ENCODE measurements at places on chromosomes 3 and 15.

DNA sequence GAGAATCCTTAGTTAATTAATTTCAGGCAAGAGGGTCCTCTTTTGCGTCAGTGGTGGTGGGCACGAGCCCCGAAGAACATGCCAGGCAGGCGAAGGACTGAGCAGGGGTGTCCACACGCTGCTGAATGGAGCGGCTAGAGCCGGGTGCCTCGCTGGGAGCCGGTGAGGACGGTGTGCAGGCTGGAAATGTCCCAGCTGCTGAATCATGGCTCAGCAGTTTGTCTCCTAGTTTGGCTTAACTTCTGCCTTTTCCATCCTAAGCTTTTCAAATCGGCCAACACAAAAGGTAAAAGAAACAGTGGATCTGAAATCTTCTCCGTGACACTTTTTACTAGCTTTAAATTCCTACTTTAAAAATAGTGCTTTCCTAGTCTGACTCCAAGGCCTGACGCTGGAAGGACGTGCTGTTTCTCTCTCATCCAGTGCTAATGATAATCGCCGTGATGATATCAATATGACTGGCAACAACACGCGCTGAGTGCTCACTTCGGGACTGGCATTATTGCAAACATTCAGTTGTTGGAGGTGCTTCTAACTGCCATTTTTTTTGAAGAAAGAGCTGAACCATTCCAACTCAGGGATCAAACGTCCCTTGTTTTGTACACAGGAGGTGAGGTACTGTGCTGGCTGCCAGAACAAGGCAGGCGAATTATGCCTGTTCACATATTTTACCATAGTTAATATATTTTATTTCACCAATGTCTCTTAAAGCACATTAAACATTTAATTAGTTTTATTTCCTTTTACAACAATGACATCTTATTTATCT is 19.8 kb downstream of the PCSK6 start:
- DNase-seq = no peak

DNA sequence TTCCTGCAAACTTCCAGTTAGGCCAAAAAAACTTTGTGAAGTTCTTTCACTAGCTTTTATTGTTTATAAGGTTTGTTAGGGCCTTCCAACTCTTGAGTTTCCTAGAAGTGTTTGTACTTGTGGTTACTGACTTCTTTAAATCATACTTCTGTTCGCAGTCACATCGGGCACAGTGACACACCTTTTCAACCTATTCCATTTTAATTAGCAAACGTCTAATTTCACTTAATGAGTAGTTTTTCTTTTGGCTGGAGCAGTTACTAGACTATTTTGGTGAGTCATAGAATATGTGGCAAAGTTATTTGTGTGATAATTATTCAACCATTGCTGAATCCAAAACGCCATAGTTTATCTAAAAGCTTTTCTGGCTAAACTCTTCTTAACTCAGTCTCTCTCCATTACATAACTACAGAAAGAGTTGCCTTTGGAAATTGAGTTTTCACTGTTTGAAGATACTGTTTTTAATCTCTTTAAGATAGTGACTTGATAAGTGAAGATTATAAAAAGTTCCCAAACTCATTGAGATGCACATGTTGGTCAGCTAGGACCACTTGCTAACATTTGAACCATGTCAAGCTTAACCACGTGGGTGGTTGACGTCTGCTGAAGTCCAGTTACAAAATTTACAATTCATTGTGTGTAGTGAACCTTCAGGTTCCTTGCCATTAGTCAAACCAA is 21.5 kb downstream of the CNOT10 start:
- DNase-seq = no peak

DNA sequence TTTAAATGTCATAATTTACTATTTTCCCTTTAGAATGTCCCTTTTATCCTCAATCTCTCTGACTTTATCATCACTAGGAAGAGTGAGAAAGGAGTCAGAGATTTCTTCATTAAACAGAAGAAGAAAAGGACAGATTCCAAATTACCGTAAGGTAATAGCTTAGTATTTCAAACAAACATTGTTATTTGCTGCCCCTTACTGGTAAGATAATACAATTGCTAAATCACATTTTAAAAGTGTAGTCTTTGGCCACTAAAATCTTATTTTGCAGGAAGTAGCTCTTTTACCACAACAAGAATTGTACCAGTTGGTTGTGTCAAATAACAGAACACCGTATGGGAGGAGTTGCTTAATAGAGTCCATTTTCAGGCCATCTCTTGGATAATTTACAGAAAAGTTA is 53.7 kb downstream of the CGGBP1 start:
- DNase-seq = peak; percentile 3

DNA sequence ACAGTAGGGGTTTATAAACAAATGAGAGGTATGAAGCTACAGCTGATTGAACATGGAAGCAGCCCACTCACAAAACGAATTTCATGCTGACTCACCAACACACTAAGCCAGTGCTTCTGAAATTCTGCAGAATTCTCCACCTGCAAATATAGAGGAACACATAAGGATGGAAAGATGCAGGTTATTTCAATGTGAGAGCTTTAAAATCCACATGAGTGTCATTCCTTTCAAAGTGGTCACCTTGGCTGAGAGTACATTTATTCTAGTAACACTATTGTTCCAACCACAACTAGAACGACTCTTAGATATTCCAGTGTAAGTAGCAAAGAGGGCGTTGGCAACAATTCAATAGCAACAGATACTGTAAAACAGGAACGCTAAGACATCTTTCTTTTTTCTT is 189.9 kb upstream of the TSC22D2 start:
- peak; percentile 20 for DNase-seq

DNA sequence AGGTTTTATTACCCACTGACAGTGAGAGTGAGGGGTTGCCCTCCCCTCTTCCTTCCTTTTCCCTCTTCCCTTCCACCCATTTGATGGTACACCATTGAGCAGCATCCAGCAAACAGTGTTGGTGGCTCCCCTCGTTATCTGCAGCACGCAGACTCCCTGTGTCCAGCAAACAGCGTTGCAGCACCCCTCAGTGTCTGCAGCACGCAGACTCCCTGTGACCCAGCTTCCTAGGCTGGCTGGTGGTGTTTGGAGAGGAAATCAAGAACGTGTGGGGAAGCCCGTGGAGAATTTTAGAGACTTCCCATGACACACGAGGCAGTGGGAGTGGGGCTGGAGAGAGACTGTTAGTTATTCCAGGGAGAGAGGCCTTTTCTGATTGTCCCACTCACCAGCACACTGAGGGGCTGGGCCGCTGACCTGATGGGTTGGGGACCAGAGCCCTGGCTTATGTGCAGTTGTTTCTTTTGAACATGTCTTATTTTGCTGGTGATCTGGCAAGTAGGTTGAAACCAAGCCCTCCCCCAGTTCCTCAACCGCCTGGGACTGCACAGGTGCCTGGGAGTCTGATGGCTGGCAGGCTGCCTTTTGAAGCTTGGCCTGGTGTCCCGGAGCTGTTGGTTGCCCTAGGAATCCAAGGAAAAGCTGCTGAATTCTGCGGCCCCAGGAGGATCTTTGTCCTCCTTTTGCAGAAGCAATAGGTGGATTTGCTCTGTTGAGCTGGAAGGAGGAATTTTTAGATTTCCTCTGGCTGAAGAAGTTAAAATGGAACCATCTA is 19.0 kb downstream of the APBA2 start:
- DNase-seq = no peak

GRCh38 chr3:140899363-140899762 is 42.3 kb upstream of the SLC25A36 start:
- DNase-seq = no peak

GRCh38 chr3:124730941-124731297 is 667 bp downstream of the UMPS start:
- DNase-seq = no peak

DNA sequence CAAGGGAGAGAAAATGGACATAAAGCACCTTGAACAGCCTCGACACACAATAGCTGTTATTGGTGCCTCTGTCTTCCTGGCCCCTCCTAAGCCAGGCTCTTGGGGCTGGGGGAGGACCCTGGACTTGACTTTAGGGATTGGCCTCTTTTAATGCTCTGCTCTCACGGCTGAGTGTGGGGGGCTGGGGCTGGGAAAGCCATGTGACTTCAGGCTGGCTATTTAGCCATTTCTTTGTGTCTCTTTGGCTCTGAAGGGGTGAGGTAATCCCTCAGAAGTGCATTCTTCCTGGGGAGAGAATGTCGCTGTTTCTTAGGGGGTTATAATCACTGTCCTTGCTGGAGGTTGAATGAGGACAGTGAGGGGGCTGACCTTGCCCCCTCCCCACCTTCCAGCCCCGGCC is 26.2 kb downstream of the MAGEF1 start:
- DNase-seq = peak; percentile 24

DNA sequence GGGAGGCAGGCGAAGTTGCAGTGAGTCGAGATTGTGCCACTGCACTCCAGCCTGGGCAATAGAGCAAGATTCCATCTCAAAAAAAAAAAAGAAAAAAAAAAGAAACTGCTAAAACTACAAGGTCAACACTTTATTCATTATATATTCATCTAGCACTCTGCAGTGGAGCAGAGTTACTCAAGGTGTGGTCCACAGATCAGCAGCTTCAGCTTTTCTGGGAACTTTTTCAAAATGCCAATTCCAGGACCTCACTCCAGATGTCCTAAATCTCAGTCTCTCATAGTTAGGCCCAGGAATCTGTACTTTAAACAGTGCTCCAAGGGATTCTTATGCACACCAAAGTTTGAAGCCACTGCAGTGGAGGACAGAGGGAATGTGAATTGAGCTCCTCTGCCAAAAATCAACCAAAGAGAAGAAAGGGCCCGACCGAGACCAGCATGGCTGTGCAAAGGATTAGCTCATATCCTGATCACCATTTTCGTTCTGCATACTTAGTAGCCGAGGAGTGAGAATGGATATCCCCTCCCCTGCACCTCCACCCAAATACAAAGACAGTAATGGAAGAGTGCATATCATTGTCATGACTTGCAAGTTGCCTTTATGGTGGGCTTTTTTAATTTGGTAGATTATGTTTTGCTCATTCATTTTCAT is 201.9 kb downstream of the MEX3B start:
- DNase-seq = no peak

GRCh38 chr3:197501879-197502620 is 53.7 kb downstream of the BDH1 start:
- peak; percentile 93 for DNase-seq

Measured in DMS79 (cell line).